ENCODE measurements at places on chromosomes 11 and 22.

GRCh38 chr11:73757598-73757997 is 3.3 kb downstream of the RAB6A start:
- H3K4me3 ChIP-seq = no peak overlapping the region
- peaks cover 29% of the 10 kb centered on the region for H3K4me1 ChIP-seq
- no peaks in the 10 kb centered on the region for H3K27me3 ChIP-seq

DNA sequence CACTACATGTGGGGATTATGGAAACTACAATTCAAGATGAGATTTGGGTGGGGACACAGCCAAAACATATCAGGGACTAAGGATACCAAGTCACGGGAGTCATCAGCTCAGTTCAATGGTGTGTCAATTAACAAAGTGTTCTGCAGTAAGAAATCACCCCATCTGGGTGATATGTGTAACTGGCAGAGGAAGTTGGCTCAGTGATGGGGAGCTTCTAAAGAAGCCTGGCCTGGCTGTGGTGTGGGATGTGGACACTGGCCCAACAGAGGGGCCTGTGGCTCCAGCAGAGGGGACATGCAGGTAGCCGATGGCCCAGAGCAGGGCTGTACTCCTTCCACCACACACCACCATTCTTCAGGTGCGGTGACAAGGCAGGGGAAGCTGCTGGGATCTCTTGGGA is 31.6 kb downstream of the RPS6KA4 start:
- H3K4me3 ChIP-seq = no peak overlapping the region
- no peaks in the 10 kb centered on the region for H3K27me3 ChIP-seq
- no peaks in the 10 kb centered on the region for H3K36me3 ChIP-seq
- H3K27ac ChIP-seq = no peak overlapping the region
- no peak for DNase-seq

- no peak overlapping the region for H3K4me3 ChIP-seq
- H3K4me1 ChIP-seq = no peaks in the 10 kb centered on the region
- H3K27ac ChIP-seq = no peak overlapping the region
Measured at GRCh38 chr11:112408517-112408916, 147.9 kb upstream of the PLET1 start.

DNA sequence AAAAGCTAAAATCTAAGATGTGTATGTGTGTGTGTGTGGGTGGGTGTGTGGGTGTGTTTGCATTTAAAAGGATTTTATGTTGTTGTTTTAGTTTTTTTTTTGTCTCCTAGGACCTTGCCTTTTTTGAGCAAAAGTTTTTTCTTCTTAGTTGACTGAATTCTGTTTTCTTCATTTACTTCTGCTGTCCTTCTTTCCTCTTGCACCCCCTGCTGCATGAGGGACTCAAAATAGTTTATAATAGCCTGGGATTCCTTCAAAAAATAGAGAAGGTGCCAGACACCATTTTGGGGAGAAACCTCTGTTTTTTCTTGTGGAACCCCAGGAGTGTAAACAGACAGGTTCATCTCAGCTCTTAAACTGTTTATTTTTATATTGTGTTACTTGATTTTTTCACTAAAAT is 817.7 kb downstream of the TBC1D22A start:
- H3K36me3 ChIP-seq = no peaks in the 10 kb centered on the region
- H3K27me3 ChIP-seq = no peaks in the 10 kb centered on the region
- no peak overlapping the region for H3K4me3 ChIP-seq
- H3K4me1 ChIP-seq = no peaks in the 10 kb centered on the region

GRCh38 chr11:10208131-10208575 is 85.9 kb downstream of the SBF2 start:
- H3K27ac ChIP-seq = no peak overlapping the region
- H3K4me3 ChIP-seq = no peak overlapping the region
- no peaks in the 10 kb centered on the region for H3K27me3 ChIP-seq
- no peaks in the 10 kb centered on the region for H3K36me3 ChIP-seq

DNA sequence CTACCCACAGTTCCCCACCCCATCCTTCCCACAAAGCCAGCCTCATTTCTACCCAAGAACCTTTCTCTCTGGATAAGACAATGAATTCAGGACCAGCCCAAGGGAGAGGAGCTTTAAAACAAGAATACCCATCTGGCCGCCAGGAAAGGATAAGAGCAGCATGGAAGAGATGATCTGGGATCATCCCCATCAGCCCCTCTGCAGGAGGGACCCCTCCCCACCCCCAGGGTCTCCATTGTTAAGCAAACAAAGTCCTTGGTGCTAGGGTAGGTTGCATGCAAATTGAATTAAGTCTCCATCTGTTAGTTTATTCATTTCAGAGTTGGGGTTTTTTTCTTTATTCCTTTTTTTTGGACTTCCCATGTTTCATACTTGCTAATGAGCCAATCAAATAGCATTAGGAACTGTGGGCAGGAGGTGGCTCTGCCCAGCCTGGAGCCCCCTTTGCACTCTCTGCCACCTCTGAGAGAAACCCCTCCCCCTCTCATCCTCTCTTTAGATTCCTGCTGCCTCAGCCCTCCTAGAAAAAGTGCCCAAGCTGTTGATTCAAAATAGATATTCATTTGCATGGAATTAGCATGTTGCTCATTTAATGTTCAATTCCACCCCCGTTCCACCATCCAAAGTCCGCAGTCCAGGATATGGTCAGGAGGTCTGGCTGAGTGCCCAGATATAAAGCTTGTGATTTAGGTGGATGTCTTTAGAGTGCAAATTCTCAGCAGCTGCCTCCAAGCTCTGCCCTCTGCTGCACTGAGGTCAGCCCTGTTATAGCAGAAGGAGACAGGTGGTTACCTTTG is 138.5 kb upstream of the NCAM1 start:
- H3K27me3 ChIP-seq = no peaks in the 10 kb centered on the region
- H3K4me1 ChIP-seq = no peaks in the 10 kb centered on the region
- H3K36me3 ChIP-seq = no peaks in the 10 kb centered on the region
- no peak overlapping the region for H3K27ac ChIP-seq
- DNase-seq = no peak
- no peak overlapping the region for H3K4me3 ChIP-seq

- H3K4me1 ChIP-seq = peaks cover 34% of the 10 kb centered on the region
- H3K27ac ChIP-seq = no peak overlapping the region
- peaks cover 67% of the 10 kb centered on the region for H3K36me3 ChIP-seq
Measured at GRCh38 chr22:37226087-37226486, 13.8 kb upstream of the SSTR3 start.

DNA sequence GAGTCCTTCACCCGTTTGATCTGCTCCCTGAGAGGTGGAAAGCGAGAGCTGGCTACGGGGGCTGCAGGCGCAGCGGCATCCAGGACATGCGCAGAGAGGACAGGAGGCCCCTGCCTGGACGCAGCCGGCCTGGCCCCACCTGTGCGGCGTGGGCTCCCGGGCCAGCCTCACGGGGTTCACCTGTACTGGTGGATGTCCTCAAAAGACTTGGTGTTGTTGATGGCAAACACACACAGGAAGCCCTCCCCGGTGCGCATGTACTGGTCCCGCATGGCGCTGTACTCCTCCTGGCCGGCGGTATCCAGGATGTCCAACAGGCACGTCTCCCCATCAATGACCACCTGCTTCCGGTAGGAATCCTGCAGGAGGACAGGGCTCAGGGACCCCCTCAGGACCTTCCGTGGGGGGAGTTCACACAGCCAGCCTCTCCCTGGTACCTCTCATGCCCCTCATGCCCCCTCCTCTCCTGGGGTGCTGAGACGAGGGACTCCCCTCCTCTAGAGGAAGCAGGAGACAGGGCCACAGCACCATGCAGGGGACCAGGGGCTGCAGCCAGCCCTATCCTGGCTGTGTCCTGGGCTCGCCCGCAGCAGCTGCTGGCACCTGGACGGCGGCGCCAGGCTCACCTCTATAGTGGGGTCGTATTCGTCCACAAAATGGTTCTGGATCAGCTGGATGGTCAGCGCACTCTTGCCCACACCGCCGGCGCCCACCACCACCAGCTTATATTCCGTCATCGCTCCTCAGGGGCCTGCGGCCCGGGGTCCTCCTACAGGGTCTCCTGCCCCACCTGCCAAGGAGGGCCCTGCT is 1.6 kb downstream of the HRAS start:
- peaks cover 41% of the 10 kb centered on the region for H3K4me1 ChIP-seq
- no peaks in the 10 kb centered on the region for H3K27me3 ChIP-seq
- no peak overlapping the region for H3K27ac ChIP-seq
- H3K4me3 ChIP-seq = peak overlapping the region; percentile 96

- DNase-seq = no peak
- no peak overlapping the region for H3K27ac ChIP-seq
- no peak overlapping the region for H3K4me3 ChIP-seq
- no peaks in the 10 kb centered on the region for H3K36me3 ChIP-seq
- H3K27me3 ChIP-seq = no peaks in the 10 kb centered on the region
Measured at GRCh38 chr22:48843640-48844039, 984.0 kb downstream of the BRD1 start.

DNA sequence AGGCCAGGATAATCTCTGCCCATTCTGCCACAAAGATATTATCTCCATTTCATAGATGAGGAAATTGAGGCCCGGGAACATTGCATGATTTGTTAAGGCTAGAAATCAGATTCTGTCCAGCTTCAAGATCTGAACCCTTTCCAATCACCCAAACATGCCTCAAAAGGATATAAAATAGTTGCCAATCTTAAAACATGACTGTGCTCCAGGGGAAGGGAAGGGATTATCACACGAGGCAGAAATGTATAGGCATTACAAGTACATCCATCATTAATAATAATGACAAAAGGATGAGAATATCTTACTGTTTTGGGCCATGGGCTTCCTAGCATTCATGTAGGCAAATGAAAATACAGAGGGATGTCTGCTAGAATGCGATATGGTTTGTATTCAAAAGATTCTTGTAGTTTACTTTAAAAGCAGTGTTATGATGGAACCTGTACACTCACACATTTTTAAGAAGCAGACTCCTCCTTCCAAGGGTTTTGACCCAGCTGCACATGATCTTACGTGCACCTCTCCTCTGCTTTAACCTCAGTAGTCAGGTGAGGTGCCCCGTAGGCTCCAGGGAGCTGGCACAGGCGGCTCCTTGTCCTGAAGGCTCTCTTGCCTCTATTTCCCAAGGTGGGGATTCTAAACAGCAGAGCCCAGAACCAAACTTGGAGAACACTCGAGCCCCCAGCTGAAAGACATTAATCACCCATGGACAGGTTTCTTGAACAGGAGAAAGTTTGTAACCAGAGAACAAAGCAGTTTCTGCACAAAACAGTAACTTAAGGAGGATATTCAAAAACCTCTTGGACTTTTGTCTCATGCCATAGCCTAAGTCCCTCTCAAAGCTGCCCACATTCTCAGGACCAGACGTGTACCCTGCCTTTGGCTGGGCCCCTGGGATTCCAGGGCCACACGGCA is 36.0 kb downstream of the PARVA start:
- H3K4me1 ChIP-seq = no peaks in the 10 kb centered on the region
- H3K27ac ChIP-seq = no peak overlapping the region
- peaks cover 20% of the 10 kb centered on the region for H3K27me3 ChIP-seq
- no peak for DNase-seq
- no peak overlapping the region for H3K4me3 ChIP-seq

GRCh38 chr11:4916581-4916980 is 2.6 kb downstream of the OR51G2 start:
- no peaks in the 10 kb centered on the region for H3K36me3 ChIP-seq
- H3K27me3 ChIP-seq = no peaks in the 10 kb centered on the region
- no peak overlapping the region for H3K27ac ChIP-seq
- H3K4me1 ChIP-seq = no peaks in the 10 kb centered on the region
- DNase-seq = no peak

DNA sequence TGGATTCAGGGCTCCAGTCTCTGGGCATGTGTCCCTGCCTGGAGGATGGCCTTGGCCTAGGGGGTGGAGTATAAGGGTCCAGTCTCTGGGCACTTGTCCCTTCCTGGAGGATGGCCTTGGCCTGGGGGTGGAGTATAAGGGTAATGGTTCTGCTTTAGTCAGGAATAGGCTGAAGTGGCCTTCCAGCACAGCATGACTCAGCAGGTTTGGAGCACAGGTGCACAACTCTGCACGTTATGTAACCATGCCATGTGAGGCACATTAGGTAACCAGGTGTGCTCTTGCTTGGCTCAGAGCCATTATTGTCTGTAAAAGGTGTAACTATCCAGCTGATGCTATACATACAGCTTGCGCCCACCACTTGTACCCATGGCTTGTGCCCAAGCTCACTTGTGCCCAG is 48.4 kb upstream of the POLD3 start:
- no peak overlapping the region for H3K4me3 ChIP-seq
- peak; percentile 37 for DNase-seq
- no peaks in the 10 kb centered on the region for H3K36me3 ChIP-seq
- no peaks in the 10 kb centered on the region for H3K27me3 ChIP-seq
- H3K4me1 ChIP-seq = no peaks in the 10 kb centered on the region

DNA sequence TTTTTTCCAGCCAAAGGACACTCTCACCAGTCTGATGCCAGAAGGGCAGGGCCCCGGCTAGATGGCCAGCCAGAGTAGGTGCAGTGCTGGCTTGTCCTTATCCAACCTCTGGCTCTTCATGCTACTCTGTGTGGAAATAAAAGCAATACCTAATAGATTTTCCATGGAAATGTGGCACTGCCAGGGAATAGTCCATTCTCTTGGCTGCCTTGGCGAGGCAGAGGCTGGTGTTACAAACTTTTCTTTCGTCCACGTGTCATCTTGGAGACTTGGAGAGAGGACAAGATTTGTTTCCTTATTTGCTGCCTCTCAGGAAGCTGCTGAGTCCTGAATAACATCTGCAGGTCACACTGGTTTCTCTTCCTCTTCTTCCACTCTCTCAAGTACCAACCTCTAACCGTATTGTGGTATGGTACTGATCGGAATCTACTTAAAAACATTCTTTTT is 17.2 kb upstream of the C1QTNF4 start:
- H3K27me3 ChIP-seq = no peaks in the 10 kb centered on the region
- no peak for DNase-seq
- no peak overlapping the region for H3K4me3 ChIP-seq
- no peak overlapping the region for H3K27ac ChIP-seq
- H3K4me1 ChIP-seq = no peaks in the 10 kb centered on the region

DNA sequence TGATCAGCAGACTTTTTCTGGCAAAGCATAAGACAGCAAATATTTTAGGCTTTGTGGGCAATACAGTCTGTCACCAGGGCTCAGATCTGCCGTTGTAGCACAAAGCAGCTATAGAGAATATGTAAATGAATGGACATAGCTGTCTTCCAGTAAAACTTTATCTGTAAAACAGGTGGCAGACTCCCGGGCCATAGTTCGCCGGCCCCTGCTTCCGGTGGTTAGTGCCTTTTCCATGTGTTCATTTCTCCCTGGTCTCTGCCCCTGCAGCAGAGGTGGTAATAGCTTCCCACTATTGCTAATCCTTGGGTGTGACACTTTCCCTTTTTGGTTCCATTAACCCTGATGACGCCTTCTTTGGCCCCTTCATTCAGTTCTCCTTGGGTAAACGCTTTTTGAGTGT is 93.7 kb upstream of the LDLRAD3 start:
- H3K27me3 ChIP-seq = peaks cover 4% of the 10 kb centered on the region
- DNase-seq = no peak
- no peaks in the 10 kb centered on the region for H3K36me3 ChIP-seq
- no peak overlapping the region for H3K4me3 ChIP-seq
- H3K27ac ChIP-seq = no peak overlapping the region
- no peaks in the 10 kb centered on the region for H3K4me1 ChIP-seq

All from DND-41 (cell line).